ENCODE measurements at places on chromosomes 2 and 18.
A peak's percentile ranks its signal among the peaks of the same experiment; 100 is the strongest.

- no peak for DNase-seq
Observed at GRCh38 chr2:42572297-42573081, 4.1 kb downstream of the MTA3 start.

- DNase-seq = no peak
Observed at GRCh38 chr2:240216167-240216566, 75.7 kb upstream of the OTOS start.

DNA sequence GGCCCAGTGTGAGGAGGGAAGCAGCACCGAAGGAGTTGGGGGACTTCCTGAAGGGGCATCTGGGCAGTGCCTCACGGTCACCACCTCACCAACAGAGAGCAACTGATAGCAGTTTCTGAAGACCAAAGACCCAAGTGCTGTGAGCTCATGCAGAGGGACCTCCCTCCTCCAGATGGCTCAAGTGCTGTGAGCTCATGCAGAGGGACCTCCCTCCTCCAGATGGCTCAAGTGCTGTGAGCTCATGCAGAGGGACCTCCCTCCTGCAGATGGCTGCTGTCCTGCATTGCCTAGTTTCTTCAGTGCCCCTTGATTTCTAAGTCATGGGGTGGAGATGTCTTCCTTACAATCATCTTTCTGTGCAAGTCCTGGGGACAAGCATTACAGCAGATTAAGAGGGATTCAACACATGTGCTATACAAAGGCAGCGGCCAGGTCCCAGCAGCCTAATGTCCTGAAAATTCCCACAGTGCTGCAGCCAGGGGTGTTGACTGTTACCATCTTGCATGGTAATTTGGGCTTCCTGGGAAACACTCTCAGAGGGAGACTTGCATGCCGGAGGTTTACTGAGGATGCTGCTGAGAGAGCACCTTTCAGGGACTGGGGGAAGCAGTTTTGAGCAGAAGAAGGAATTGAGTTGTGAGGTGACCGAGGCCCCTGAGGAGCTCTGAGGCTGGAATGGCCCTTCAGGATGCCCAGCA lies 409.3 kb downstream of the GALR1 start:
- DNase-seq = no peak

DNA sequence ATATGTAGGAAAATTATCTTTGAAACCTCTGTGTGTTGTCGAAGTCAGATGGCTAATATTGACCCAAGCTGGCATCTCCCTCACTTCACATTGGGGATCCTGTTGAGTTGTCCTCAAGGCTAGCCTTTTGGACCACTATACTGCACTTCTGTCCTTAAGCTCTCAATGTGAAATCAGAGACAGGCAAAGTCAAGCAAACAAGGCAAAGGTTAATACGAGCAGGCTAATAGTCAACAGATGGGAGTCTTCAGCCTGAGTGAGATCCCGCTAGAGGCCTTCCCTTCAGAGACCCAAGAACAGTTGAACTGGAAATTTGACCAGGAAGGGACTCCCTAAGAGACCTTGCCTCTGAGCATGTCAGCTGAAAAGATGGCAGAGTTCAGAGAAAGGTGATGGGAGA lies 475.4 kb downstream of the PARD3B start:
- no peak for DNase-seq

DNA sequence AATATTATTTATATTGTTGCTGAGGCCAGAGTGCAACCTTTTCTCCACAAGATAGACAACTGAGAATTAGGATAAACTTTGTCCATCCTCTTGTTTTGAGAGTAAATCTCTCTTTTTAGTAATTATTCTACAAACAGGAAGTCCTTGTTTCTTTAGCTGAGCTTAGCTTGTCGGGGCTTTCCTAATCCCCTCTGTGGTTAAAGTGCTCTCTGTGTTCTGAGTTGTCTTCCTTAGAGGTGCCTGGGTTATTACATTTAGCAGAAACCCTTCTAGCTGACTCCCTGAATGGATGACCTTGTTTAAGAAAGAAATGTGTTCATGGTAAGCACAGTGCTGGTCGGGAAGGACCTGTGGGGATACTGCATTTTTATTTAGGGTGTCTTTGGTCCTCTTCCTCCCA lies 12.7 kb downstream of the USP39 start:
- DNase-seq = no peak

- peak; percentile 40 for DNase-seq
Observed at GRCh38 chr2:240436683-240437550, 1.5 kb downstream of the GPC1 start.

- DNase-seq = no peak
Observed at GRCh38 chr2:173359231-173359630, 4.6 kb downstream of the CDCA7 start.

All from ELR (cell line).